AG08395 (cell line): ENCODE measurements at places on chromosomes 1 and 21.

- no peak for DNase-seq
Measured at GRCh38 chr1:64484651-64485050, 14.7 kb downstream of the CACHD1 start.

- DNase-seq: peak; percentile 90
Measured at GRCh38 chr1:234610061-234610665, at the start of gene IRF2BP2. IRF2BP2 (minus strand) TSS chr1:234610178; CDS start chr1:234609494, 684 bp downstream.

GRCh38 chr1:196444634-196445033 is 163.6 kb downstream of the KCNT2 start:
- no peak for DNase-seq

- no peak for DNase-seq
Measured at GRCh38 chr1:4173731-4174130, 273.7 kb upstream of the C1orf174 start.

- DNase-seq: no peak
Measured at GRCh38 chr21:42385619-42386018, 10.2 kb downstream of the TMPRSS3 start.

DNA sequence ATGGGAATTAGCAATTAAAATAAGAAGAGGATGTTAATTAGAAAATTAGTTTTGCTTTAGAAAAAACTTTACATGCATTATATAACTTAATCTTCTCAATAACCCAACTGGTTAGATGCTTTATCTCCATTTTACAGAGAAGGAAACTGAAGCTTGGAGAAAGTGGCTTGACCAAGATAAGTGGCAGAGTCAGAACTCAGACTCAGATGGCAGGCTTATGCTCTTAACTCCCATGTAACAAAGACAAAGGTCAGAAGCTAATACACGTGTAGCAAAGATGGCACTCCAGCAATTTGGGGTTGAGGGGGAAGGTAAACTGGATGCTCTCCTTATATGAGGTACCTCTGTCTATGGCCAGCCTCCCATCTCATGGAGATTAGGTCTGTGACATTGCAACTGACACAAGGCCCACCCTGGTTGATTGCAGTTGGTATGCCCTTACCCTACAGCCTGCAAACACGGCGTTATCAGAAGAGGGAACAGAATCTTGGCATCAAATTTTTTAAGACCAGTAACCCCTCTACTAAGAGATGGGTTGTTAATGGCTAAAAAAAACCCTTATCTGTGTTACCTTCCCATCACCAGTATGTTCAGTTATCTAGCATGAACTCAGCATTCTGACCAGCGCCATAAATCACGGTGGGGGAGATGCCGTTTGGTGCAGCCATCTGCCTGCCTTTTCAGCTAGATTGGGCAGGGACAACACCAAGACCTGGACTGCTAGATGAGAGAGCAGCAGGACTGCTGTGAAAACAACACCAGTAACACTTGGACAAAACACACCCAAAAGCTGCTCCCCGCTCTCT is 97.0 kb downstream of the UBR4 start:
- no peak for DNase-seq

GRCh38 chr1:185351734-185352466 is 34.9 kb upstream of the IVNS1ABP start:
- DNase-seq: no peak
